ENCODE measurements at places on chromosomes 1 and 21. TPM values are rescaled to one million over a fixed set of nuclear protein-coding genes. Genes with fewer than 3 reads are reported as not detected.

DEPDC1 gene
- 4.7 TPM for total RNA-seq

ST6GALNAC5 gene
- 41.0 TPM for total RNA-seq

RHOU gene
- total RNA-seq, result 28.2 TPM

SAMD13 gene
- 3.1 TPM for total RNA-seq

BLACAT1 gene
- total RNA-seq, result 4.7 TPM

SPRR2B gene
- not detected for total RNA-seq

BECN2 gene
- not detected for total RNA-seq

SPRR4 gene
- not detected for total RNA-seq

FOXO6 gene
- 9.1 TPM for total RNA-seq

LIN28A gene
- total RNA-seq, result not detected

IL12RB2 gene
- 5.6 TPM for total RNA-seq

IKBKE gene
- total RNA-seq, result 0.94 TPM

HTR1D gene
- 0.31 TPM for total RNA-seq

RNF186 gene
- total RNA-seq, result not detected

PRELP gene
- total RNA-seq, result under 0.01 TPM

CDC42BPA gene
- 279 TPM for total RNA-seq

RXFP4 gene
- total RNA-seq, result not detected

NECTIN4 gene
- total RNA-seq, result not detected

RIPPLY3 gene
- total RNA-seq, result not detected

SPRR3 gene
- total RNA-seq, result not detected

ADGRL2 gene
- total RNA-seq, result 188 TPM

GNG4 gene
- 32.2 TPM for total RNA-seq

KRTAP21-2 gene
- total RNA-seq, result not detected

PBX1 gene
- 430 TPM for total RNA-seq

CLIC6 gene
- not detected for total RNA-seq

ACTL8 gene
- not detected for total RNA-seq

RBM11 gene
- total RNA-seq, result 12.8 TPM

ATXN7L2 gene
- 9.4 TPM for total RNA-seq

FCRL2 gene
- not detected for total RNA-seq

ASCL5 gene
- not detected for total RNA-seq

ZNF697 gene
- total RNA-seq, result 34.7 TPM

RASAL2 gene
- total RNA-seq, result 67.3 TPM

CELF3 gene
- 71.4 TPM for total RNA-seq

RNF2 gene
- total RNA-seq, result 87.6 TPM

ERICH3 gene
- total RNA-seq, result 36.9 TPM

ASH1L gene
- 131 TPM for total RNA-seq

FAM72A gene
- total RNA-seq, result 3.8 TPM

IL19 gene
- total RNA-seq, result not detected

CDC14A gene
- total RNA-seq, result 5.9 TPM

BACE2 gene
- 7.2 TPM for total RNA-seq

GJA4 gene
- 1.6 TPM for total RNA-seq

CELA3A gene
- total RNA-seq, result not detected
